ENCODE measurements at places on chromosomes 12 and 14. TPM values are rescaled to one million over a fixed set of nuclear protein-coding genes. Genes with fewer than 3 reads are reported as not detected.
A peak's percentile ranks its signal among the peaks of the same experiment; 100 is the strongest.

DNA sequence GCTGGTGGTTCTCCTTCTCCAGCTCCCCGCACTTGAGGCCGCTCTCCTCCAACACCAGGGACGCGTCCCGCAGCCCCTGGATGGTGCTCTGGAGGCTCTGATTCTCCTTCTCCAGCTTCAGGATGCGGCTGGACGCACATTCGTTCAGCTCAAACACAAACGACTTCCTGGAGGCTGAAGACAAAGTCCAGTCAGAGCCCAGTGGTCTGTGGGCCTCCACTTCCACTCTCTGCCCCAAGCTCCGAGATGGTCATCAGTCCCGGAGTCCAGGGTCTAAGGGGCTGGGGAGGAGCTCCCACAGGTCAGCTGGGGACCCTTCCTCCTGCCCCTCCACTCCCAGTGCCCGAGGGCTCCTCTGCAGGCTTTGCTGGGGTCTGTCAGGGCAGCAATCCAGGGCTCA lies 76.6 kb upstream of the GPR68 start:
- no peak for DNase-seq

ZNF410 gene
- 28.8 TPM for total RNA-seq

- no peak for DNase-seq
Observed at GRCh38 chr12:117733549-117733805, 235.3 kb downstream of the KSR2 start.

DNA sequence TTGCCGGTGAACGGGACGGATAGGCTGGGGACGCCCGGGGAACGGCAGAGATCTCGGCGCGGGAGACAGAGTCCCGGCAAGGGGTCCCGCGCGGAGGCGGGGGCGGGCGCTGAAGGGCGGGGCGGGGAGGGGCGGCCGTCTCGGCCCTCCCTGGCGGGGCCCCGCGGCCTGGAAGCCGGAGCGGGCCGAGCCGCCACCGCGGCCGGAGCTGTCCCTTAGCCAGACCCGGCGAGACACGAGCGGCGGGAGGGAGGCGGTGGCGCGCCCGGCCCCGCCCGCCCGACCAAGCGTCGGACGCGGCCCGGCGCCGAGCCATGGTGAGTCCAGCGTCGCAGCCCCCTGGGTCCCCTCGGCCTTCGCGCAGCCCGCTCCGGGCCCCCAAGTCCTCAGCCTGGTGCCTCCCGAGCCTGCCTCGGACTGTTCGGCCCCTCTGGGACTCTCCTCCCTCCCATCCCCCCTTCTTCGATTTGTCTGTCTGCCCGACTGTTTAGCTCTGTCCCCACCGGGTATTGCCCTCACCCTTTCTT lies at the start of gene ARHGEF40:
TSS of gene ARHGEF40 (plus strand) at position 222 of the 527 bp plus-strand sequence. CDS start at position 315, 93 bp downstream.
- DNase-seq: peak; percentile 75

GRCh38 chr14:103308717-103309616 lies 25.1 kb upstream of the EIF5 start:
- DNase-seq: no peak

All from left cardiac atrium (tissue), 4 donors.